ENCODE measurements at places on chromosomes 1 and 21.

DNA sequence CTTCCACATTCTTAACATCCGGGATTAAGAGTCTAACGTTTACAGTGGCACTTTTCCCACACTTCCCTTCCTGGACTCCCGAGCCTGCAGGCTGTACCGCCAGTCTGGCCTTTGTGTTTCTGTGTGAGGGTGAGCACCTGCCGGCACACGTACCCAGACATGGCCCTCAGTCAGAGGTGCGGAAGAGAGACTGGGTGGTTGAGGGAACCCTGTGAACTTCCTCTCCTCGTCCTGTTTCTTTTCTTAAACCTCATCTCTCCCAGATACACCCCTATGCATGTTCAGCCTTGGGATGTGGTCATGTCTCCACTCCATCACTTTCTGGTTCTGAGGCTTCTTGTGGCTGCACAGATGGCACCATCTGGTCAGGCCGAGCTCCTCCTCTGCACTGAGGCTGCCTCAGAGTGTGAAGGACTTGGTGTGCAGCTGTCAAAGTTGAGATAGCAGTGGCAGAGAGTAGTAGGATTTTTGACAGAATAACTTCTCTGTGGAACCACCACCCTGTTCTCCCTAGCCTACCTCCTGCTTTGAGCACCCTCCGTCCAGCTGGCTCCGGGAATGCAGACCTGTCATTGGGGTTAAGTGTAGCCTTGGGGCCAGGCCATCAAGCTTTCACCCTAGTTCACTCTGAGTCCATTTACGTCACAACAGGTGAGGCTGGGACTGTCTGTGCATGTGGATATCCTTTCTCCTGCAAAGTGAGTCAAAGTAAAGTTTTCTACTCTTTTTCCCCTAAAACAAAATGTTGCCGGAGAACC lies 31.4 kb downstream of the VASH2 start:
- DNase-seq, result no peak

DNA sequence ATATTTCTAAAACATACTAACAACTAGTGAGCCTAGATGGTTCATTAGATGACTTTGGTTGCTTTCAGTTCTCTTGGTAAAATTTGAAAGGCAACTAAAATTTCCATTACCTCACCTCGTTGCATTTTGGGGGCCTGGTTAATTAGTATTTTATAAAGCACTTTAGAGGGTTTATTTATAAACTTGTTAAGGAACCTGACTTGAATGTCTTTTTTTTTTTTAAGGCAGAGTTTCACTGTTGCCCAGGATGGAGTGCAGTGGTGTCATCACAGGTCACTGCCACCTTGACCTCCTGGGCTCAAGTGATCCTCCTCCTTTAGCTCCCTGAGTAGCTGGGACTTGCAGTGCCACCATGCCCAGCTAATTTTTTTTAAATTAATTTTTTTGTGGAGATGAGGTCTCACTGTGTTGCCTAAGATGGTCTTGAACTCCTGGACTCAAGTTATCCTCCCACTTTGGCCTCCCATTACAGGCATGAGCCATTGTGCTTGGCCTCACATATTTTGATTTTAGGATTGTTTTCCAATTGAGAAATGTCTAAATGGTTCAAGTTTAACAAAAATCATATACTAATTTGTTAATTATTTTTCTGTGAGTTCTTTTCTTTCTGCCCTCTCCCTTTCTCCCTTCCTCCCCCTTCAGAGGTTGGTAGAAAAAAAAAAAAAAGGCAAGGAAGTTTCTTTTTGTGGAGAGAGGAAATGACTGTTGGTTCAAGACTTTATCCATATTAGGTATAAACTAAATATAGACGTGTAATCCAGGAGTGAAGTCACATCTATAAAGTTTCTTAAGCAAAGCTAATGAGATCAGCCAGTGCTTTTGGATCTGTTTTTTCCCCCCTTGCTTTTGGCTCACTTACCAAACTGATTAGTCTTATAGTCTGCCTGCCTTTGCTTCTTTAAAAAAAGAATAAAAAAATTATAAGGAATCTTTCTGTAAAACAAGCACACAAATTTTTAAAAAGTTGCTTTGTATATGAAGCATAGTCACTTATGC lies 24.7 kb downstream of the CLIC4 start:
- no peak for DNase-seq

GRCh38 chr1:109807822-109808680 lies 44.3 kb upstream of the EPS8L3 start:
- no peak for DNase-seq

DNA sequence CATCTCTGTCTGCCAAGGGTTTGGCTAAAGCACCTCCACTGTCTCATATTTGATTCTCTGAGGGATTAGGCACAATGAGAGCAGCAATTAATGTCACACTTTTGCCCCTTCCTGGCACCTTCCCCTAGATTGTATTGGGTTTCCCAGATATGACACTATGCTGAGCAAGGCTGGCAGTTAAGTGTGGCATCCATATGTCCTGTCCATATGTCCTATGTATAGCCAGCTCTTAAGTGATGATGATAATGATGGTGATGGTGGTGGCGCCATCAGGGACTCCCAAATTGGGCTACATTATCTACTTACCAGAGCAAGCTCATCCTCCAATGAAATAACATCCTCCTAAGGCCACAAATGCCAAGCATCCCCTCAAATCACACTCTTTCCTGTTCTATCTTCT lies 13.5 kb upstream of the LORICRIN start:
- DNase-seq, result no peak

GRCh38 chr1:194256010-194256409 lies 1069.6 kb upstream of the B3GALT2 start:
- no peak for DNase-seq

GRCh38 chr21:23017989-23018388 lies 2019.8 kb downstream of the NCAM2 start:
- DNase-seq, result no peak

DNA sequence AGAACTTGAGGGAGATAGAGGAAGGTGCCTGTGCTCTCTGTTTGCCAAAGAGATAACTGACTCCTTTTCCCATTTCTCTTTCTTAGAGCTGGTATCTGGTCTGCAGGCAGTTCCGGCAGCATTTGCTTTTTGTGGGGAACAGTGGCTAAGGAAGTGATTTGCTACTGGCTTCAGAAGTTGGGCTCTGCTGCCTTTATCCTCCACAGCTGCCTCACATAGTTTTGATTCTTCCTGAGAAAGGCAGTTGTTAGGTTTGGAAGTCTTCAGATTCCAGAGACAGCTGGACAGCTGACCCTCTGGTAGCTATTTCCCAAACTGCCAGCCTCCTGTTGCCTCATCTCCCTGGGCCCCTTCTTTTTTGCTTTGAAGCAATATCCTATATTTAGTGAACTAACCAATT lies 62.6 kb upstream of the MACF1 start:
- no peak for DNase-seq

DNA sequence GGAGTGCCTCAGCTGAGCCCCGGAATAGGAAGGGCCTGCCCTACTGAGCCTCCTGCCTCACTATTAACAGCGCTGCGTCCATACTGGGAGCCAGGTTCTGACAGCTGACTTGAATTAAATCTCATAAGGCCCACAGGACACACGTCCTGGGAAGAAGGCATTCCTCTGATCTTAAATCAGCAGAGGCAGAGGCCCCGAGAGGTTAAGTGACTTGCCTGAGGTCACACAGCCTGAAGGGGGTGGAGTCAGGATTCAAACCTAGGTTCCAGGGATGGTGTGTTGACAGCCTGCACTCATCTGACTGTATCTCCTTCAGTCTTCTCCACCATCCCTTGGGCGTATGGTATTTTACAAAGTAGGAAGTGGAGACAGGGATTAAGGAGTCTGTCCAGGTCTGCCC lies 79.8 kb downstream of the AJAP1 start:
- DNase-seq, result no peak

DNA sequence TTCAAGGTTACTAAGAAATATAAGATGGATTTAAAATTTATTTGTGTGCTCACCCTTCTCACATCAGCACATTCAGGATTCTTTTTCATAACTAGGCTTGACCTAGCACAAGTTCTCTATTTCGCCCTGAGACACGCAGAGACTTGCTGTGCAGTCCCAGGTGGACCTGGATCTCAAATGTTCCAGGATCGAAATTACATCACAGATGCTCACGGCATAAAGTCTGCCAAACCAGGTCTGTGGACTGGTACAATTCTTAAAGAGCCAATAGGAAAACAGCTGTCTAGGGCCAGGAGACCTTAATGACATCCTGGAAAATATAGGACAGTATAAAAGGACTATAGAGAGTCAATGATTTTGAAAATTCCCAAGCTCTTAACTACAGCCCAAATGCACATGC lies 2.2 kb downstream of the PGBD5 start:
- no peak for DNase-seq

DNA sequence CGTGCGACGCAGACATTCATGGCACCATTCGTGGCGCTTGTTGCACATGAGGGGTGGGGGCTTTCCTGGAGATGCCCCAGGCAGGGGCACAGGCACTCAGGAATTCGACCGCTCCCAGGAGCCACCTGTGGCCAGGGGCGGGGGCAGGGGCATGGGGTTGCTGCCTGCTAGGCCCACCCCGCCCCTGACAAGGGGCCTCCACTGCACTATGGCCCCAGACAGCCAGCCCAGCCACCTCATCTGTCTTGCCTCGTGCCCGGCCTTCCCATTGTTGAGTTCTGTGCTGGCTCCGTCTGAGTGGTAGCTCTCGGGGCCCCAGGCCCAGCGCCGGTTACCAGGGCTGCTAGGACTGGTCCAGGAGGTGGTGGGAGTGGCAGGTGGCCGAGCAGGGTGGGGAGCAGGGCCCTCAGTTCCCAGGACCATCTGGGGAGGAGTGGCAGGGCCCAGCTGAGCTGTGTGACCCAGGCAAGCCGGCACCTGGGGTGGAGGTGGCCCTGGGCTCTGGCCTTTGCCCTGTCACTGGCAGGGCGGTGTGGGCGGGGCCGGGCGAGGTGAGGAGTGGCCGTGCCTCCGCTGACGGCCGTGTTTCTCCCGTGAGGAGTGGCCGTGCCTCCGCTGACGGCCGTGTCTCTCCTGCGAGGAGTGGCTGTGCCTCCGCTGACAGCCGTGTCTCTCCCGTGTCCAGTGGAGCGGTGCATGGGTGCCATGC lies 1.9 kb downstream of the PLCH2 start:
- no peak for DNase-seq

DNA sequence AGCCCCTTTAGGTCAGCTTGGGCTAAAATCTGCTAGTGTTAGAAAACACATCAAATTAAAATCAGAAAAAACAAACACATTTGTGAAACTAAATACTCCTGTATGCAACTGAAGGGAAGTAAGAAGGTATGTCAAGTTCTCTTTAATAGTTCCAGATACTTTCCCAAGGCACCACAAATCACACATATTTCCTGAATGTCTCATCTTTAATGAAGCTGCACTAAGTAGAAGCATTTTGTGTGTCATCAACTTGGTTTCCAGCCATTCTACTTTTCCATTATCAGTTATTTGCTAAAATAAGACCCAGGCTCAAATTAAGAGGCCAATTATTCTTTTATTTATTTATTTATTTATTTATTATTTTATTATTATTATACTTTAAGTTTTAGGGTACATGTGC lies 34.7 kb downstream of the CRB1 start:
- no peak for DNase-seq

- no peak for DNase-seq
These were observed 334.7 kb upstream of the PRMT6 start for GRCh38 chr1:106721790-106722189.

DNA sequence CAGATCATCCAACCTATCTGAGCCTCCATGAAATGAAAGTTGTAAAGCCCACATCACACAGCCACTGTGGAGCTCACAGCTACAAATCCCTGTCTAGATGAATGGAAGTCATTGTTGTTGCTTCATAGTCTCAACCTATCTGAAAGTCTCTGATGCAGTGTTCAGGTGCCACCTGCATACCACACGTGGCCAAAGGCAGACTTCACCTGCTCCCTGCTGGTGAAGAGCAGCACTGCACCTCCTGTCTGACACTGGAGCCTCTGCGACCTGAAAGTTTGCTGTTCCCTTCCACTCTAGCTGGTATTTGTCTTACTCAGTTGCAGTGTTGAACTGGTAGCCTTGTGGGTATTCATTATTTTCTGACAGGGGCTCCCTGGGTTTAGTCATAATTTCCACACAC lies 18.4 kb downstream of the LORICRIN start:
- DNase-seq, result peak; percentile 20

- DNase-seq, result no peak
These were observed 266.7 kb upstream of the RAB4A start for GRCh38 chr1:229004066-229004833.

- no peak for DNase-seq
These were observed 157.7 kb upstream of the COL11A1 start for GRCh38 chr1:103266036-103266435.

- no peak for DNase-seq
These were observed 25.1 kb upstream of the MROH9 start for GRCh38 chr1:170910273-170910672.

DNA sequence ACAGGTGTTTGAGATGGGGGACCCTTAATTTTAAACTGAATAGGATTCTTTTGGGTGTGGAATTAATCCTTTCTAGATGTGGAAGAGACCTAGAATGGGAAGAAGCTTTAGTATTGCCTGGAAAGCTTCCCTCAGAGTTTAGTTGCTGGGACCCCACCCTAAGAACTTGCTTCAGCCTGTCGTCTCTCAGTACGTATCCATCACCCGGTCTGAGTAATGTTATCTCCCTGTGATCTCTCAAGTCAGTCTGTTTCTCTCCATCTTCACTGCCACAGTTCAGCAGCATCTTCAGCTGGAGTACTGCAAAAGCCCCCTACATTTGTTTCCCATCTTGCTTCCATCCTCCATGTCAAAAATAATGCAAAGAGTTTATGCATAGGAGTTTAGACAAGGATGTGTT lies 28.9 kb downstream of the CNST start:
- no peak for DNase-seq

DNA sequence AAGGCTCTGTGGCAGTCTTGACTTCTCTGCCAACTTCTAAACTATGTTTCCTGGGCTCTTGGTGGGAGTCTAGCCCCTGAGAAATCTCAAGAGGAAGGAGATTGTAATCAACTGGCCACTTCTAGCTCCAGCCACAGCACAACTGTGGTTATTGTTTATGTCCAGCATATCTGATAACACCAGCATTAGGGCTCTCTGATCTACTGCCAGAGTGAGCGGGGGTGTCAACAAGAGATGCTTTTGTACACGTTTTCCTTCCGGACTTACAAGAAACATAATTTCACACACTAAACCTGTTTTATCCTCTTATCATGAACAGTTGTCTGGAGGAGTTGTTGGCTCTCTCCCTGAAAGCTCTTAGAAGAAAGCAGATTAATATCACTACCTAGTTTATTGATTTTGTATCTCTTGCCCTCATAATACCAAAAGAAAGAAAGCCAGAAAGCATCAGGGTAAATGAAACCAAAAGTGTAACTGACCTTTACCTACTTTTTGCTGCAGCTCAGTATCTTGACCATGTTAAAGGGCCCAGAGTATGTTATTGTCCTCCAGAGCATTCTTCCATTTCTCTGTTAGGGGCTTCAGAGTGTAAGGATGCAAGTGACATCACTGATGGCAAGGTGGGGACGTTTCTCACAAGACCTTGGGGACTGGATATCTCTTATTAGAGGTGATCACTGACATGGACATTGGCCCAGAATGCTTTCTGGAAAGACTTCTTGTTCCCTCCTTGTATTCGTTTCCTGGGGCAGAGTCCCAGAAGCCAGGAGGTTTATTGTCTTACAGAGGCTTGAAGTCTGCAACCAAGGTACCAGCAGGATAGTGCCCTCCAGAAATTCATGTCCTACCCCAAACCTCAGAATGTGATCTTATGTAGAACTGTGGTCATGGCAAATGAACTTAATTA lies 9.6 kb upstream of the SH2D1B start:
- no peak for DNase-seq
